Hepatocyte (in vitro differentiated cells): ENCODE measurements at places on chromosomes 12 and 14.

DNA sequence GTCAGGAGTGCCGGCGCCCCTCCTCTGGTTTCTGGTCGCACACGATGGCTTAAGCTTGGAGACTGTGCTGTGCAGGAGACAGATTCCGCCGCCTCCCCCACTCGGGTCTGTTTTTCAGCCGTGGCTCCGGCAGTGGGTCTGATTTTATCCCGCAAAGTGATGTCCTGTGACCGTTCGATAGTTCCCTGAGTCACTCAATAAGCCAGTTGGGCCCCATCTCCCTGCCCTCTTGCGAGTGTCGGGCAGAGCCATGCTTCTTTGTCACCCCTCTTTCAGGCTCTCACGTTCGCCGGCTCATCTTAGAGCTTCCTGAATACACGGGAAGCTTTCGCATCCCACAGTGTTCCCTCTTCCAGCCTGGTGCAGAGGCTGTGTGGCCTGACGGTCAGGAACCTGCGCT is 127.8 kb upstream of the RFLNA start:
- no peak for DNase-seq

- no peak for DNase-seq
These were observed 16.0 kb downstream of the CERS5 start for GRCh38 chr12:50151047-50151687.

DNA sequence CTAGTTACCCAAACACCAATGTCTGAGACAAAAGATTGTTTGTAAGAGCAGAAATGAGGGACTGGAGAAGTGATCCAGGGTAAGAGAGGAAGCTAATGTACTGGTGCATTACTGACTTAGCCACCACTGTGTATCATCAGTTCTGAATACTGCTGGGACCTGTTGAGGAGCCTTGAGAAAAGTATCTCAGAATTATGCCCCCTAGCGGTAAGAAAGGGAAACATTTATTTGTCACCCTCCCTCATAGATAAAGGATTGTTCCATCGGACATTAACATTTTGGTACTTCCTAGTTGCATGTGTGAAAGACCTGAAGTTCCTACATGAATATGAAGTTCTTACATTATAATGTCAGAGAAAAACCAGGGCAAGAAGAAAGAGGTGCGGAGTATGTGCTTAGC is 612.5 kb downstream of the FSCB start:
- DNase-seq: no peak

DNA sequence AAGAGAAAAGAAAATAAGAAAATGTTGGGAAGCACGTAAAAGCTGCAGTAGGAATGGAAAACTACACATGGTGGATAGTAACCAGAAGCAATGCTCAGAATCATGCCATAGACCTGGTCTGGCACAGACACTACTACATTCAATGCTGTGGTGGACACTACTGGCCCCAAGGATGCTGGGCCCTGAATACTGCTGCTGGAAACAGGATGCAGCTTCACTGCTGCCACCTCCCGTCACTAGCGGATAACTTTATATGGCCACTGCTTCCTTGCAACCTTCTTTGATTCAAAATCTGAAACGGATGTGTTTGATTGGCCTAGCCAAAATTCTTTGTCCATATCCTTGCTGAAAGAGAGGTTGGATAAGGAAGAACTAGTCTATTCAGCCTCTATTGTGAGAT is 30.7 kb downstream of the ADCY6 start:
- no peak for DNase-seq

DNA sequence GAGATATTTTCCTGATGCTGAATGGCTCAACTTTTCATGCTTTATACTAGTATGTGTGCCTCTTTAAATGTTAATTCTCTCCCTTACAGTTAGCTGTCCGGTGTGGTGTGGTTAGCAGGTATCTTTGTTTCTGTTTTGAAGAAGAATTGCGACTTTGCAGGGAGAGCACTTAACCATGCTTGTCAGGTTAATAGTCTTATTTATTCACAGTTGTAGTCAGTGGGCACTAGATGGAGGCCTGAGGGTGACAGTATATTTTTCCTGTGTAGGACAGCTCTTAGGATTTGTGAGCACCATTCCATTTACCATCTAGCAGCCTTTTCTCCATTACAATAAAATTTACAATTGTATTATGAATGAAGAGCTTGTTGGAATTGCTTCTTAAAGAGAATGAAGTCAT is 34.9 kb downstream of the PDE3A start:
- no peak for DNase-seq

DNA sequence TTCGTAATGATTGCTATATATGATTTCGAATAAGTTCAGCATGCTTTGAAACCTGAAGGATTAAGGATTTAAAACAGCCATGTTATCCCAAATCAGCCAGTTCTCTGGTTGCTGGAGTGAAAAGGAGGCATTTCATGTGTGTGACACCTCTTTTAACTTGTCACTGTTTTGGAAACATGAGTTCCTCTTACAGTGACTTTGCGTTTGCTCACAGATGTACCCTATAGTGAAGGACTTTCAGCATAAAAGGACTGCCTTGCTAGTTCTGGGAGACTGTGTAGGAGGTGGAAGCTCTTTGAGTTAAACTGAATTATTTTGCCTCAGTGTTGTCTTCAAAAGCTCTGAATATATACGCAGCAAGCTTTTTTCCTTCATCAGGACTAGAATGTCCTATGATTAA is 7.6 kb downstream of the RNASE11 start:
- DNase-seq: no peak

DNA sequence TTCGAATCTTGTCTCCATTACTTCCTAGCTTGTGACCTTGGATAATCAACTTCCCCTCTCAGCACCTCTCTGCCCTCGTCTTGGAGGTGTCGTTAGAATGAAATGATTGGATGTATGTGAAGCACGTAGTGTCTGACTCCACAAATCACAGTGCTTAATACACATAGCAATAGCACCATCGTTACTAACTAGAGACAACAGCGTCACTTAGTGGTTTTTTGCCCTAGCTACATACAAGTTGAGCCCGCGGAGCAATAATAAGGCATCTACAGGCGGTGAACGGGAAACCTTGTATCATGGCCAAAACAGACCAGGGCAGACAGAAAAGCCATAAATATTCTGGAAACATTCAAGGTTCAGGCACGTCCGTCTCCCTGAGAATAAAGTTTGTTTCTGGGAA is 154.9 kb downstream of the ASCL4 start:
- DNase-seq: peak; percentile 32

GRCh38 chr12:120625557-120626419 is 14.6 kb upstream of the CABP1 start:
- DNase-seq: no peak

- peak; percentile 30 for DNase-seq
These were observed 157.4 kb upstream of the PRMT8 start for GRCh38 chr12:3333583-3333982.

DNA sequence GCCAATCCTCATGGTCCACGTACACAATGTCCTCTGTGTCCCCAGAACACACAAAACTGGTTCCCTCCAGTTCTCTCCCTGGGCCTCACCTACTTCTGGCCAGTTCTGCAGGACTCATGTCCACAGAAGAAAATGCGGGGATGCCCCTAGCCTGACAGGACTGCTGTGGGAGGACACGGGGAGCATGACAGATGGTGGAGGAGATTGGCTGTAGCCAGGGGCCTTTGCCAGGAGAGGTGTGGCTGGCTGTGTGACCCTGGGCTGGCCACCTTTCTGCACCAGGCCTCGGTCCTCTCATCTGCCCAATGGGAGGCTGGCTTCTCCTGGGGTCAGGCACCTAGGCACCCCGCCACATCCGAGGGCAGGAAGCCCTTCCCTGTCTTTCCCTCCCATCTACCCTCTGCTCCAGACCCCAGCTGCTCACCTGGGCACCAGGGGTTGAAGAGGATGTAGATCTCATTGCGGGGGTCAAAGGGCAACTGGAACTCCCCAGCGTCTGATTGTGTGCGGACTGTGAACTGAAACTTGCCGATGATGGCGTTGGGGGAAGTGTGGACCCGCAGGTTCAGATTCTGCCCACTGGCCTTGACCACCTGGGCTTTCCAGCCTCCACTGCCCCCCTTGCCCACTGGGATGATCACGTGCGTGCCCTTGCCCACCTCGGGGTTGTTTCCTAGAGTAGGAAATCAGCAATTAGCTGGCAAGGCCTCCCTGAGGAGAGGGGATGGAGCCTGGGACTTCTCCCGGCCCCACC is 2.8 kb downstream of the TGM1 start:
- no peak for DNase-seq

DNA sequence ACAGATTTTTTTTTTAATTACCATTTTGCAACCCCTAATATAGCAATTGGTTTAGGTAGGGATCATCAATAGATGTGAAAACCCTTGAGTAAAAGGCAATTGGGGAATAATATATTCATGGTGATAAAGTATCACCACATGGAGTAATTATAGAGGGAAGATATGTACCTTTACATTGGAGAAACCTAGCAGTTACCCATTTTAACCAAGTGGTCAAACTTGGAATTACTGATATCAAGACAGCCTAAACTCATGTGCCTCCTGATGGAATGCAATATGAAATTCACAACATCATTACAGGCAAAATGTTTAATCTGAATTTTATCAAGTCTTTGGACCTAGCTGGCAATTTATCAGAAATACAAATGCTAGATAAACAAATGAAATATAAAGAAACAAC is 6.7 kb upstream of the SLC10A1 start:
- DNase-seq: no peak

GRCh38 chr12:108717243-108717642 is 14.1 kb downstream of the CORO1C start:
- DNase-seq: no peak

DNA sequence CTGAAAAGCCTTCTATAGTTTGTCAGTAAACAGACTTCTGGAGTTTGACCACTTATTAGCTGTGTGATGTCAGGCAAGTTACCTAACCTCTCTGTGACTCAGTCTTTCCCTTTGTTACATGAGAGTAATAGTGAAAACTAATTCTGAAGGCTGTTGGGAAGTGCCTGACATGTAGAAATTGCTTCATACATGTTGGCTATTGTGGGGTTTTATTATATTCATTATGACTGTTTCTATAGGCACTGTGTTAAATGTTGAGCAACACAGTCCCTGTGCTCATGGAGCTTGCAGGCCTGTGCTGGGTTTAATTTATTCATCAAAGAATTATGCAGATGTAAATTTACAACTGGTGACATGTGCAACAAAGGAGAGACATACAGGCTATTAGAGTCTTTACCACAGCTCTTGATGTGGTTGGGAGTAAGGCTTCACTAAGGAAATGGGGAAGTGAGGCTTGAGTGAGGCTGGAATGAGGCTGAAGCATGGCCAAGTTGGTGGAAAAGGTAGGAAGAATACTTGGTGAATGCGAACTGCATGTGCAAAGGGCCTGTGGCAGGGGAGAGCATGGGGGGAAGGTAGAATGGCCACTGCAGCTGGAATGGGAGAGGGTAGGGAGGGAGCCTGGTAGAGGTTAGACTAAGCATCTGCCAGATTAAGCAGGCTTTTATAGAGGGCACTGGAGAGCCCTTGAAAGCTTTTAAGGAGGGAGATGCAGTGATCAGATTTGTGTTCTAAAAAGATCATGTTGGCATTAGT is 236.4 kb upstream of the CRY1 start:
- no peak for DNase-seq

GRCh38 chr12:57833672-57834071 is 12.9 kb downstream of the CTDSP2 start:
- DNase-seq: no peak

- DNase-seq: peak; percentile 77
These were observed 143.7 kb upstream of the DCN start for GRCh38 chr12:91326058-91327027.

DNA sequence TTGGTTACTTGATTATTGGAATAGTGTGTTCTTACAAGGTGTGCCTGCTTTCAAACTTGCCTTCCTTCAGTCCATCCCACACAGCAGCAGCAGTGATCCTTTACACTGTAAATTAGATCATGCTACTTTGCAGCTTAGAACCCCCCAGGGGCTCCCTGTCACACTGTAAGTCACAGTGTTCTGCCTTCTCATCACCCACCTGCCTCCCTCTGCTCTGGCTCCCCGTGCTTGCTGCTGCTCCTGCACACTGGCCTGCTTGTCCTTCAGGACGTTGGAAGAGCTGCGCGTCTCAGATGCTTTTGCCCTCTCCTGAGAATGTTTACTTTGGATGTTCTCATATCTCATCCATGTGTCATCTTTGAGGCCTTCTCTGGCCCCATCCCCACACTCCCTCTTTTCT is 27.3 kb downstream of the ZC3H14 start:
- DNase-seq: no peak

DNA sequence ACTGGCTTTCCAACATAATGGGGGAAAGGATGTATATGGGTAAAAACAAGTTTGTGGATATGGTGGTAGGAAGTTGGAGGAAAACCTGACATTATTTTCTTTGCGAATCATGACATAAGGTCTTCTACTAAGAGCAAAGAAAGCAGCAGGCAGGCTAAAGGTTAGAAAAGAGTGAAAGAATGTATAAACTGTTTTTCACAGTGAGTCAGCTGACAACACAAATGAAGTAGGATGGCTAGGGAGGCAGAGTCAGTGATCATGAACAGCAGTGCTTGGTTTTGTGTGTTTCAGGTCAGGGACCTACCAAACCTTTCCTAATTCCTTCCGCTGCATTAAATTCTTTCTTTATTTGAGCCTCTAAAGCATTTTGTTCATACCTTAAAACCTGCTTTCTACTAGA is 46.3 kb upstream of the CATSPERB start:
- no peak for DNase-seq

DNA sequence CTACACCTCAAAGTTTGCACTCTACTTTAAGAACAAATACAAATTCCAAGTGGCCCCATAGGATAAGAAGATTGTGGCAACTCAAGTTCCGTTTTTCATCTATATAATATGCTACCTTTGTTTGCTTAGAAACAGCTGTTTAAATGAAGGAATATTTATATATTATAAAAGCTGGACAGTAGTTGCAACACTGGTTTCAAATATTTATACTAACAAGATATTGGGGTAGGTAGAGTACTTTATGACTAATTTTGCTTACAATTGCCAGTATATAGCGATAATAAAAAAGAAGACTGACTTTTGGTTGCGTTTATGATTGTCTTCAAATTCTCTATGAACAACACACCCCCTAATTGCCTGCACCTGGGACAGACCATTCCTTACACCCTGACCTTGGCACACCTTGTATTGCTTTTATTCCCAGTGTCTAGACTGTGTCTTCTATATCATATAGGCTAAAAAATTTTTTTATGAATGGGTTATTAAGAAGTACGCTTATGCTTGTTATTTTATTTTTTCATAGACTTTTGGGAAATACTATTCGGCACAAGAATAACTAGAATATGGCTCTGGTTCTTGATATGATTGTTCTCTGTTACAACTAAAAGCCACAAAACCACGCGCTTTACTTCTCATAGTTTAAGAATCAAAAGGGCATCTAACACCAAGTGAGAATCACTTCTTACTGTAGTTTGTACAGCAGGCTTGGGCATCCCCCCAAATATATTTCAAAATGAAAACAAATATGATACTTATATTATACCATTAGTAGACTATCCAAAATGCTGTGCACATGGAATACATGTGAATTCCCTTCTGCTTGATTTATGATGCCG is 455.4 kb upstream of the DCN start:
- DNase-seq: no peak
